ENCODE measurements at places on chromosomes 5 and 9.

- H3K4me1 ChIP-seq, result no peaks in the 10 kb centered on the region
- H3K4me3 ChIP-seq, result no peak overlapping the region
- H3K36me3 ChIP-seq, result no peaks in the 10 kb centered on the region
- no peaks in the 10 kb centered on the region for H3K27me3 ChIP-seq
- no peak for DNase-seq
These were observed 219.3 kb upstream of the TRIM32 start for GRCh38 chr9:116467740-116468351.

DNA sequence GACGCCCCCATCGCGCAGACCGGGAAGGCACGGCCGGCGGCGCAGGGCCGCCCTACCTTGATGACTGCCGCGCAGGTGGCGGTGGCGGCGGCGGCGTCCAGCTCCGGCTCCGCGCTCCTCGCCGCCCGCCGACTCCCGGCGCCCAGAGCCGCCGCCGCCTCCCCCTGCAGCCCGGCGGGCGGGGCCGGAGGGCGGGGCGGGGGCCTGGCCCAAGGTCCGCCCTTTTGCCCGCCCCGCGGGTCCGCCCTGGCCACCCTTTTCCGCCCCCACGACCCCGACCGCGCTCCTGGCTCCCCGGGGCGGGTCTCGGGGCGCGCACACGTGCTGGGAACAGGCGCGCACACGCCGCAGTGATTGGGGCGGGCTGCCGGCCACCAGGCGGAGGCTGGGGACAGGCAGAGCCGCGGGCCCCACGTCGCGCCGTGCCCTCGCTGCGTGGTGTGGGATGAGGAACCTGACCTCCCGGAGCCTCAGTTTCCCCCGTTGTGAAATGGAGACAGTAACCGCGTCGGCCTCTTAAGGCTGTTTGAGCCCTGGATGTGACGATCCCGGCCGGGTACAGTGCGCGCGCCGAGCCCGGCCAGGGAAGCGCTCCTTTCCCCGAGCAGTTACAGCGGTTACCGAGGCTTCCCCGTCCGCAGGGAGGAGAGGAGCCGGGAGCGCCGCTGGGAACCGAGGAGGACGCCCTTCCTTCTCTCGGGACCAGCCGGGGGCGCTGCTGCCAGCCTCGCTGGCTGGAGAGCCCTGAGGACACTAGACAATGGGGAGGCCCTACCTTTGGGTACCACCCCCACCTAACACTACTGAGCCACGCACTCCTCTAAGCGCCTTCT lies at the start of gene CORO2A:
CORO2A (minus strand) TSS at position 135 of the 833 bp plus-strand sequence. CDS start 34,977 bp downstream, outside the sequence.
- peak within 1 kb of the TSS; percentile 25 for H3K27ac ChIP-seq
- no peaks in the 10 kb centered on the region for H3K36me3 ChIP-seq
- H3K27me3 ChIP-seq, result peaks cover 3% of the 10 kb centered on the region
- DNase-seq, result peak; percentile 76
- peaks cover 28% of the 10 kb centered on the region for H3K4me1 ChIP-seq

- H3K27ac ChIP-seq, result no peak overlapping the region
- DNase-seq, result no peak
- no peak overlapping the region for H3K4me3 ChIP-seq
- H3K4me1 ChIP-seq, result no peaks in the 10 kb centered on the region
These were observed 416.3 kb downstream of the NR2F1-AS1 start for GRCh38 chr5:93164690-93165089.

DNA sequence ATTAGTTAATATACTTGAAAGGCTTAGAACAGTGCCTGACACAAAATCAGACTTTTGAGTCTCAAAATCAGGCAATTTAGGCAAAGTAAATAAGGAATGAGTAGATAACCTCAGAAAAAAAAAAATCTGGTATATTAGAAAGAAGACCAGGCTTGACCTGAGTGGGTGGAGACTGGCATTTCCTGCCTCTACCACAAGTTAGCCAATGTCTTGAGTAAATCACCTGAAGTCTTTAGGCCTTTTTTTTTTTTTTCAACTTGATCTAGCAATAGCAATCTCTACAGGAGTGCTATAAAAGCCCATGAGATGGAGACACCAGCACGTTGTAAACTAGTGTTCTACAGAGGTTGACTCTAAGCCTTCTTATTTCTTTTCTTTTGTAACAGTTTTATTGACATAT lies 104.2 kb upstream of the RASEF start:
- no peaks in the 10 kb centered on the region for H3K4me1 ChIP-seq
- H3K27ac ChIP-seq, result no peak overlapping the region
- no peaks in the 10 kb centered on the region for H3K27me3 ChIP-seq
- H3K4me3 ChIP-seq, result no peak overlapping the region
- no peak for DNase-seq

GRCh38 chr9:16191691-16192402 lies 639.0 kb downstream of the CCDC171 start:
- H3K27ac ChIP-seq, result no peak overlapping the region
- H3K36me3 ChIP-seq, result no peaks in the 10 kb centered on the region
- no peaks in the 10 kb centered on the region for H3K27me3 ChIP-seq
- H3K4me1 ChIP-seq, result no peaks in the 10 kb centered on the region
- no peak overlapping the region for H3K4me3 ChIP-seq

DNA sequence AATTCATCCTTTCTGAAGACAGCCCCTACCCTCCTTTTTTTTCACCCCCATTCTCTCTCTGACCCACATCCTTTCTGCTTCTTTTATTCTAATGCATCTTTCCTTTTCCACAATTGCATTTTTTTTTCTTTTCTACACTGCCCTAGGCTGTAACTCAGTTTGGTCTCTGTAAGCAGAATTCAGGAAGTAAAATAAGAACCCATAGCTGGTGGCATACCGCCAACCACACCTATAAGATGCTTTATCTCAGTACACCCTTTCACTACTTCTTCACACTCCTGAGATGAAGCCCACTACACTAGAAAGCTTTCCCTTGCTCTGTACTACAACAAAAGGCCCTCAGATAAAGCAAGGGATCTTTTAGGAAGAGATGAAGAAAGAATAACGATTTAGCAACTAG lies 16.1 kb upstream of the TSSK1B start:
- DNase-seq, result peak; percentile 26
- H3K4me1 ChIP-seq, result peaks cover 7% of the 10 kb centered on the region
- H3K4me3 ChIP-seq, result no peak overlapping the region
- no peaks in the 10 kb centered on the region for H3K36me3 ChIP-seq

- no peak for DNase-seq
- H3K36me3 ChIP-seq, result no peaks in the 10 kb centered on the region
- H3K4me1 ChIP-seq, result peaks cover 3% of the 10 kb centered on the region
- H3K4me3 ChIP-seq, result no peak overlapping the region
These were observed 54.9 kb downstream of the DUSP1 start for GRCh38 chr5:172715931-172716682.

- no peak overlapping the region for H3K27ac ChIP-seq
- H3K4me3 ChIP-seq, result no peak overlapping the region
- no peaks in the 10 kb centered on the region for H3K27me3 ChIP-seq
- no peak for DNase-seq
- no peaks in the 10 kb centered on the region for H3K36me3 ChIP-seq
These were observed 181.3 kb downstream of the GRIA1 start for GRCh38 chr5:153671653-153672346.

- peak; percentile 29 for DNase-seq
- no peaks in the 10 kb centered on the region for H3K36me3 ChIP-seq
- H3K4me1 ChIP-seq, result peaks cover 28% of the 10 kb centered on the region
- H3K4me3 ChIP-seq, result no peak overlapping the region
- no peaks in the 10 kb centered on the region for H3K27me3 ChIP-seq
- H3K27ac ChIP-seq, result no peak overlapping the region
These were observed 8.0 kb upstream of the FXN start for GRCh38 chr9:69027355-69028097.

GRCh38 chr5:161409471-161409870 lies 137.1 kb downstream of the GABRB2 start:
- no peak overlapping the region for H3K27ac ChIP-seq
- H3K36me3 ChIP-seq, result no peaks in the 10 kb centered on the region
- H3K27me3 ChIP-seq, result no peaks in the 10 kb centered on the region
- no peak overlapping the region for H3K4me3 ChIP-seq
- DNase-seq, result no peak
- no peaks in the 10 kb centered on the region for H3K4me1 ChIP-seq

GRCh38 chr5:24407466-24407865 lies 237.3 kb downstream of the CDH10 start:
- H3K4me1 ChIP-seq, result no peaks in the 10 kb centered on the region
- no peak overlapping the region for H3K4me3 ChIP-seq
- no peak for DNase-seq
- H3K27ac ChIP-seq, result no peak overlapping the region
- no peaks in the 10 kb centered on the region for H3K27me3 ChIP-seq
- H3K36me3 ChIP-seq, result no peaks in the 10 kb centered on the region

- H3K36me3 ChIP-seq, result no peaks in the 10 kb centered on the region
- DNase-seq, result no peak
- no peak overlapping the region for H3K4me3 ChIP-seq
- no peaks in the 10 kb centered on the region for H3K27me3 ChIP-seq
These were observed 3.9 kb upstream of the SPINK1 start for GRCh38 chr5:147835386-147835798.

- no peak overlapping the region for H3K27ac ChIP-seq
- no peaks in the 10 kb centered on the region for H3K27me3 ChIP-seq
- H3K4me1 ChIP-seq, result no peaks in the 10 kb centered on the region
- no peak overlapping the region for H3K4me3 ChIP-seq
These were observed 138.0 kb downstream of the CAAP1 start for GRCh38 chr9:26754509-26755164.

GRCh38 chr5:83323557-83324180 lies 147.9 kb upstream of the VCAN start:
- no peak overlapping the region for H3K4me3 ChIP-seq
- no peaks in the 10 kb centered on the region for H3K36me3 ChIP-seq
- no peak for DNase-seq
- H3K27ac ChIP-seq, result no peak overlapping the region

DNA sequence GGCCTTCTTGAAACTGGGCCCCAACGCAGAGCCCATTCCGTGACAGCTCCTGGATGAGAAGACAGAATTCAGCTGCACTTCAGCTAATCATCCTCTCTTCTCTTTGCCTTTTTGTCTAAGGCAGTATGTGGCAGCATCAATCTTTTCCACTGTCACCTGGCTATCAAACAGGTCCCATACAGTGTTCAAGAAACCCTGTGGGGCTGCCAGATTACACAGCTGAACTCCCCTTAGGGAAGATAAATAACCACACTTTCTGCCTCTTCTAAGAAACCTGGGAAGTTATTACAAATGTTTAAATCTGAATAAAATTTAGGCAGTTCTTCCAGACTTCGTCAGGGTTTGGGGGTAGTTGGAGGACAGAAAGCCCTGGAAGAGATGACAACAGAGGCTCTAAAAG lies 61.0 kb downstream of the SPEF2 start:
- H3K27me3 ChIP-seq, result no peaks in the 10 kb centered on the region
- H3K4me3 ChIP-seq, result no peak overlapping the region
- DNase-seq, result no peak

GRCh38 chr5:176486189-176486757 lies 38.1 kb downstream of the FAF2 start:
- no peak overlapping the region for H3K4me3 ChIP-seq
- peaks cover 77% of the 10 kb centered on the region for H3K36me3 ChIP-seq
- H3K4me1 ChIP-seq, result no peaks in the 10 kb centered on the region
- no peaks in the 10 kb centered on the region for H3K27me3 ChIP-seq
- no peak overlapping the region for H3K27ac ChIP-seq

DNA sequence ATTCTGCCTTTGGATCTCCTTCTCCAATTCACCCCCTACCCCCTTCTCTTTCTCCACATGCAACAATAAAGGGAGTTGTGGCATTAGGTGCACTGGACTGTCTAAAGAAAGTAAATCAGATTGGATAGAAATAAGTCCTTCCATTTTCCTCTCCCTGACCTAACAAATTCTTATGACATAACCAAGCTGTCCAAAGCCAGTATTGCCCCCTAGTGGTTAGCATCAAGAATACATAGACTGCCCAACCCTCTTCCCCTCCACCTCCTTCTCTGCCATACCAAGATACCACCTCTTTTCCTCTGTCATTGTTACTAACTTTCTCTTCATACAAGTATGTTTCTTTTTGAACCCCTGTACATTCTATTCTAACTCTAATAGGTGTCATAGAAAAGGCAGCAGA lies 45.7 kb downstream of the PPARGC1B start:
- no peak for DNase-seq
- no peaks in the 10 kb centered on the region for H3K4me1 ChIP-seq
- H3K27me3 ChIP-seq, result no peaks in the 10 kb centered on the region
- no peak overlapping the region for H3K4me3 ChIP-seq
- peaks cover 10% of the 10 kb centered on the region for H3K36me3 ChIP-seq
- no peak overlapping the region for H3K27ac ChIP-seq

- no peaks in the 10 kb centered on the region for H3K27me3 ChIP-seq
- no peaks in the 10 kb centered on the region for H3K36me3 ChIP-seq
- no peak overlapping the region for H3K27ac ChIP-seq
- peaks cover 4% of the 10 kb centered on the region for H3K4me1 ChIP-seq
- H3K4me3 ChIP-seq, result no peak overlapping the region
- no peak for DNase-seq
These were observed 118.4 kb upstream of the NR3C1 start for GRCh38 chr5:143521846-143522400.

DNA sequence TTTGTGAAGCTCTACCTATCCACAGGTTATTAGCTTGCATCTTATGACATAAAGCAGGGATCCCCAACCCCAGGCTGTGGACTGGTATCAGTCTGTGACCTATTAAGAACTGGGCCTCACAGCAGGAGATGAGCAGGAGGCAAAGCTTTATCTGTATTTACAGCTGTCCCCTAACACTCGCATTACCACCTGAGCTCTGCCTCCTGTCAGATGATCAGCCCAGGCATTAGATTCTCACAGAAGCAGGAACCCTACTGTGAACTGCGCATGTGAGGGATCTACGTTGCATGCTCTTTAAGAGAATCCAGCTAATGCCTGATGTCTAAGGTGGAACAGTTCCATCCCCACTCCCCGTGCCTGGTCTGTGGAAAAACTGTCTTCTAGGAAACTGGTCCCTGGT lies 19.7 kb downstream of the FBXW11 start:
- peaks cover 16% of the 10 kb centered on the region for H3K4me1 ChIP-seq
- no peak for DNase-seq
- peaks cover 22% of the 10 kb centered on the region for H3K36me3 ChIP-seq
- no peak overlapping the region for H3K4me3 ChIP-seq
- no peaks in the 10 kb centered on the region for H3K27me3 ChIP-seq

DNA sequence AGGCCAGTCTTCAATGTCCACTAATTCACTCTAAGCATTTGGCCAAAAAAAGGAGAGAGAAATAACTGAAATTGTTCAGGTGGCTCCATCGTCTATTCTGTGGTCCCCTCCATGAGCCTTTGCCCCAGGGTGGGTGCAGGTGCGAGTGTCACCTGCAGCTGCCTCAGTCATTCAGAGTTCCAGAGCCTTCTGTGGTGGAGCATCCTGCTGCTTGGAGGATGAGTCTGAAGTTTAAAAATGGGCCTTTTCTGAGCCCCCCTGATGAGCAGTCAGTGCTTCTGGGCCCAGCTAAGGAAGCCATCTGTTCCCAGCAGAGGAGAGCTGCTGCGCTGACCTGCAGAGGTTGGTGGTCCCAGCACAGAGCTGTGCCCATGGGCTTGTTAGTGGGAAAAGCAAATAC lies 48.2 kb downstream of the NDST1 start:
- no peaks in the 10 kb centered on the region for H3K4me1 ChIP-seq
- no peak overlapping the region for H3K27ac ChIP-seq
- no peak overlapping the region for H3K4me3 ChIP-seq
- no peak for DNase-seq
- H3K27me3 ChIP-seq, result no peaks in the 10 kb centered on the region

Measured in DND-41 (cell line).